ENCODE measurements at places on chromosomes 5 and 9.

DNA sequence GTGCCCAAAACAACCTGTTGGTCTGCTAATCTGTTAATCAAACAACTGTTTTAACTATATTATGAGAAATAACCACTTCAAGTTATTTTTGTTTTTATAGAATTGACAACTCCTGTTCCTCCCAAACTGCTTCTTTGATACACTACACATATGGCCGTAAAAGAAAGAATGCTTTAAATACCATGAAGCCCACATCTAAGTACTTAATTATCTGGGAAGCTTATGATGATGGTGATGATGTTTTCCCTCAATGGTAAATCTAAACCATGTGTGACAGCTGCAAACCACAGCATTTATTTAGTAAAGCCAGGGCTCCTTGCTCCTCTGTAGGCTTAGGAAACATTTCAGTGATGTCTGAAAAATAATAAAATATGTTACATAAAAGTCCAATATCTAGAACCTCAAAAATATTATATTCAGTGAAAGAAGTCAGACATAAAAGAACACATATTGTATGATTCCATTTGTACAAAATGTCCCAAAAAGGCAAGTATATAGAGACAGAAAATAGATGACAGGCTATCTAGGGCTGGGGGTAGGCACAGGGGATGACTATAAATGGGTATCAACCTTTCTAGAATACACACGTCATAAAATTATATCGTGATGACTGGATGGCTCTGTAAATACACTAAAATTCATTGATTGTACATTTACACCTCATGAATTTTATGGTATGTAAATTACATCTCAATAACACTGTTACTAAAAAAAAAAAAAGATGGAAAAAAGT lies 154.1 kb downstream of the EFNA5 start:
- DNase-seq, result no peak

- DNase-seq, result no peak
Measured at GRCh38 chr5:116583085-116583861, 8.7 kb upstream of the SEMA6A start.

DNA sequence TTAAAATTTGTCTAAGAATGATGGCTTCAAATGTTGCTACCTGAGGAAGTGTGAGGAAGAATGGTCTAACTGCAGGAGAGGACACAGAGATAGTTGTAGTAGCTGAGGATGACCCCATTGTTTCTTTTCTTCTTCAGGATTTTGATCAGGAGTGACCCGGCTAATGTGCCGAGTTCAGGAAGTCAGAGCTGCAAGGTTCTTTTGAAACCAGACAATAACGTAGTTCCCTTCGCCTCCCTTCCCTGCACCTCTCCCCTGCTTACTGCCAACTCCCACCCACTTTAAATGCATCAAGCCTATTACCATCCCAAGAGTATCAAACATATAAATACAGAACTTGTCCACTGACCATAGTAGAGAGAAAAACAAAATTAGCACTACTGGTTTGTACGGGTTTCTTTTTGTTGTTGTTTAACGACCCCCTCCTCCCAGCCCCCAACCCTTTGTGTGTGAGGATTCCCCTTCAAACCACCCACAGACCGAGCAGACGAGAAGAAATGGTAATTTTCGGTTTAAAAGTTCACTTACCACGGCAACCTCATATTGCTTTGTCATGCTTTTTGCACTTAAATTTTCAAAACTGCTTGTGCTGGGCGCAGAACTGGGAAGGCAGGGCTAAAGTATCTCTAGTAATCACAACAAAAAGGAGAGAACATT lies 23.5 kb upstream of the ELAVL2 start:
- no peak for DNase-seq

GRCh38 chr9:100099722-100100042 lies 639 bp downstream of the INVS start:
- DNase-seq, result no peak

DNA sequence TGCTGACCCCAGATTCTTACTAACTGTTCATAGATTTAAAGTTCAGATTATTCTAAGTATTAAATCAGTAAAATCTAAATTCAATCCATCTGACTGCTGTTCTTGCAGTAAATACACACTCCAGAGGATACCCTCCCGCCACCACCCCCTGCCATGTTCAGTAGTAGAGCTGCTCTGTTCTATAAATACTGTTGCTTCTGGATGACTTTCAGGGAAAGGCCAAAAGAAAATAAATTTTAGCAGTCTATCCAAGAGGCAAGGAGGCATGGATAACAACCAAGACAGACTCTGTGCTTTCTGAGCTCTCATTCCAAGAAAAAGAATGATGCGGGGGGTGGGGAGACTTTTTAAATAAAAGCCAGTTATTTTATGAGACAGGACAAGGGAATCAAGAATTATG lies 115.1 kb downstream of the ADAMTS6 start:
- no peak for DNase-seq

GRCh38 chr5:5719292-5719691 lies 296.8 kb downstream of the ICE1 start:
- DNase-seq, result no peak

- DNase-seq, result no peak
Measured at GRCh38 chr5:163134061-163134460, 303.3 kb upstream of the CCNG1 start.

DNA sequence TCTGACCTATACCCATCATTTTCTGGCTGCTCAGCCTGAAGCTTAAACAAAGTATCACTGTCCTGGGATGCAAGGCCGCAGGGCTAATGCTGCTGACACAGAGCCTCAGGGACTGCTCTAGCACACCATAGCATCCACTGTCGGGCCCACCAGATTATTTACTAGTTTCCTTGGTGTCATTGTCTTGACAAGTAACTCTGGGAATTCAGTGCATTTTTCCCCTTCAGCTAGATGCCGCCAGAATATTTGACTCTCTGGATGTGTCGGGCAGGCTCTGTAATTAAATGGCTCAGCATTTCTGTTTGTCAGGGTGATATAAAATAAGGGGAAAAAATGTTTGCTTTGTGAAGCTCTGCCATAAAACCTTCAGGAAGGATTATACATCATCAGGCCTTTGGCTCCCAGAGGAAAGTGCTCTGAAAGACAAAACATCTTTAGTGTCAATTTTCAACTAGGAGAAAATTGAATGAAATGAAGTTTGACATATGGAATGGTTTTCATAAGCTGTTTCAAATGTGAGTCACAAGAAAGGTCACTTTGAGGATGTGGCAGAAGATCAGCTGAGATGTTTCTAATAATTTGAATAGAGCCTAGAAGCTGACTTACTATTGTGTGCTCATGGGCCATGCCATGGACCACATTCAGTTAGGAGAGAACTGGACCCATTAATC lies 350.1 kb downstream of the TMEM232 start:
- DNase-seq, result peak; percentile 81

DNA sequence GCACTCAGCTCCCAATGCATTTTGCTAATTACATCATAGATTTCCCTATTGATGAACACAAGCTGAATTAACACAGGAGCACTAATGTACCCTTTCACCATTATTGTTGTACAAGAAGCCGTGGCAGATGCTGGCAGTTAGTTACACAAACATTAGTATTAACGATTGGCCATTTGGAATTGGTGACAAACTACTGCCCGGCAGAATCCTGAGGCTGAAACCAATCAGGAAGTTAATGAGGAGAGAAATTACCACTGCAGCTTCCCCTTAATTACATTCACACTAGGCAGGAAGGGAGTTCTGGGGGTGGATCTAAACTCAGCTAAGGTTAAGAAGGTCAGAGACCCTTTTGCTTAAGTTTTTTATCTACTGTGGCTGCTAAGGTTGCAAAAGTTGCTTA lies 9.6 kb upstream of the DMRT3 start:
- DNase-seq, result no peak

GRCh38 chr5:136191304-136192014 lies 1.5 kb downstream of the SMIM32 start:
- DNase-seq, result no peak
